ENCODE measurements at places on chromosomes 2 and 18. TPM values are rescaled to one million over a fixed set of nuclear protein-coding genes. Genes with fewer than 3 reads are reported as not detected.

KCTD18 gene
- 2.0 TPM for total RNA-seq

SCRN3 gene
- total RNA-seq, result 8.1 TPM

HOXD11 gene
- not detected for total RNA-seq

- no peak for DNase-seq
Observed at GRCh38 chr2:211344289-211344688, 787.9 kb downstream of the CPS1 start.

DNA sequence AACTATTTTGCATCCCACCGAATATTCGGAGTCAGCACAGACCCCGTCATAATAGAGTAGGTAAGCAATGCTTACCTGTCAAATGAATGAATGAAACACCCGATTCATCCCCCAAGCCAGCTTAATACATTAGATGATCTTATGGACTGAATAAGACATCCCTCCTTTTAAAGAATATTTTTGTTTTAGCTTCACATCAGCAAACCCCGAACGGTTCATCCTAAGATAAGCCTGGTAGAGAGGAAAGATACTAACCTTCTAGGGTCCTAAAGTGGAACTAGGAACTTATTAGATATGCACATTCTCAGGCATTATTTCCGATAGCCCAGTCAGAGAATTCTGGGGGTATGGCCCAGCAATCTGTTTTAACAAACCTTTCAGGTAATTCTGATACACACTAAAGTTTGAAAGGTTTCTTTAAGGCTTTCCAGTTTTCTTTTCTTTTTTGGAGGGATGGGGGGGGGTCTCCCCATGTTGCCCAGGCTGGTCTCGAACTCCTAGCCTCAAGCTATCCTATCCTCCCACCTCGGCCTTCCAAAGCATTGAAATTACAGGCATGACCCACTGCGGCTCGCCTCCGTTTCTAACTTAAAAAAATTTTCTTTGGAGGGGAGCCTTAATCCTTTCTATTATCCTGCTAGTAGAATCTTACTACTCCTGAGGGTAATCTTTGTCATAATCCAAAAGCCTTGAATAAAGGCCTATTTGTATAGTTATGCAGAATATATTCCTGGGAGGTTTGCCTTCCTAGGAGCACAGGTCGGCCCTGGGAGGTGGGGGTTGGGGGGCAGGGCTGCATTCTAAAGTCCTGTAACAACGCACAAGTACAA lies 1.0 kb upstream of the ACTR3 start:
- peak; percentile 82 for DNase-seq

DNA sequence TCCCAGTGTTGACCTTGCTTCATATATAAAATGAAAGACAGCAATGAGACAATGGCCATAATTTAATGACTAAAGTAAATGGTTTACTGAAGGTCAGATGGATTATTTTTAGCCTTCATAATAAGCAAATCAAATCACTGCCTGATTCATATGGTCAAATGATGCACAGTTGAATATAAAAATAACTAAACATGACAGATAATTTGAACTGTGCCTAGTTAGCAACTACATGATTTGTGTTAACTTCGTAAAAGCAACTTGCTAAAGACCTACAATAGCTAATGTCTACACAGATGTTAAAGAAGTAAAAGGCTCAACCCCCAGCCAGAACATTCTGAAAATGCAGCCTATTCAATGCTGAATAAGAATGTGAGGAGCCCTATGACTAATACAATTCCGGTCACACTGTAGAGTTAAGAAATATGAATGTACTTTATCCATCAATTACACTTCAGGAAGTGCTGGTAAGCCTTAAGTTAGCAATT lies 590.8 kb upstream of the CDH2 start:
- DNase-seq, result no peak

DNA sequence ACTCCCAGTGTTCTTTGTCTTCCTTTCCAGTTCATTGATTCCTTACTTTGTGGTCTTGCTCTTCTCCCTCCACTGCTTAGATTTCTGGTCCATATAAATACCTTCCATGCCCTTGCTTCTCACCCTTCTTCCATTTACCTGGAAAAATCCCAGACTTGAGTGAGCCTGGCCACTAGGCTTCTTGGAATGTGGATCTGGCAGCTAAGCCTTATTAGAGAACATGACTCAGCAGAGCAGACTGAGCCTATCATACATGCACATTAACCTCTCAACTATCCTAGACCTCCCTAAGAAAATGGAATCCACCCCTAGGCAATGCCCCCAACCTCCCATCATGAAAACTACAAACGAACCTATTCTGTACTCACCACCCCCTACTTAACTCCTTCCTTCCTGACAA lies 127.7 kb downstream of the RHBDD1 start:
- no peak for DNase-seq

- DNase-seq, result no peak
Observed at GRCh38 chr2:190583507-190584337, 49.2 kb upstream of the NEMP2 start.

- DNase-seq, result no peak
Observed at GRCh38 chr18:901761-902160, 2.9 kb upstream of the ADCYAP1 start.

DNA sequence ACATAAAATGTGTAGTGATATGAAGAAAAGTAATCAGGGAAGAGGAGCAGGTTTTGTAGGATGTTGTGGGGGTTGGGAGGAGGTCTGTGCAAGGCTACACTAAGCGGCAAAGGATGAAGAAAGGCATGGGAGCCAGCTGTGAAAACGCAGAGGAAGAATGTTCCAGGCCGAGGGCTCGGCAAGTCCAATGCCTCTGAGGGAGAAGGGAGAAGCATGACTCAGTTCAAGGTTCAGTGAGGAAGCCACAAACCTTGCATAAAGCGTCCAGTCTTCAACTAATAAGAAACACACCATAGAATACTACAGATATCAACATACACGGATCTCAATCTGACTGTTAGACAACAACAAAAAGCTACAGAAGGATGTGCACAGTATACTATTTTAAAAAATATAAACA lies 16.2 kb downstream of the EPB41L3 start:
- no peak for DNase-seq

DNA sequence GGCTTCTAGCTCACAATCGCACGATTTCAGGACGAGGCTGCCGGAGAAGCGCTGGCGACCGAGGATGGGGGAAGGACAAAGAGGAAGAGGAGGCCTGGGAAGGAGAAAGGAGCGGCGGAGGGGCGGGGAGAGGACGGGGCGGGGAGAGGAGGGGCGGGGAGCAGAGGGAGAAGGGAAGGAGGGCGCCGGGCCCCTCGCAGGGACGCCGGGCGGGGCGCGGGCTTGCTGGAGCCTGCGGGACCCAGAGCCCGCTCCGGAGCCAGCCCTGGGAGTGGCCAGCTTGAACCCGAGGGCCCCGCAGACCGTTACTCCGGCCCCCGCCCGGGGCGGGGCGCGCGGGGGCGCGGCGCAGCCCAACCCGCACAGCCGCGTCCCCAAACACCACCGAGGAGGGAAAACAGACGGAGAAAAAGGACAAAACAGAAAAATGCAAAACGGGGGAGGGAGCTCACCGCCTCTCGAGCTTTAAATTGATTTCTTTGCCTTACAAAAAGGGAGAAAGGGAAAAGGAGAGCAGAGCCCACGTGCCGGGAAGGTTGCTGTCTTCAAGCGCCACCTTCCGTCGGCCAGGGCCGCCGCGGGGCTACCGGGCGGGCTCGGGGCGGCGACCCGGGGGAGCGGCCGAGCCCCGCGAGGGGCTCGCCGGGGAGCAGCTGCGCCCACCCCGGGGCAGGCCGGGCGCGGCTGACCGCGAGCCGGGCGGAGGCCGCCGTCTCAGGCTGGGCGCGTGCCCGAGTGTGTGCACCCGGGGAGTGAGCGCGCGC lies 781 bp upstream of the SOX11 start:
- peak; percentile 80 for DNase-seq

DNA sequence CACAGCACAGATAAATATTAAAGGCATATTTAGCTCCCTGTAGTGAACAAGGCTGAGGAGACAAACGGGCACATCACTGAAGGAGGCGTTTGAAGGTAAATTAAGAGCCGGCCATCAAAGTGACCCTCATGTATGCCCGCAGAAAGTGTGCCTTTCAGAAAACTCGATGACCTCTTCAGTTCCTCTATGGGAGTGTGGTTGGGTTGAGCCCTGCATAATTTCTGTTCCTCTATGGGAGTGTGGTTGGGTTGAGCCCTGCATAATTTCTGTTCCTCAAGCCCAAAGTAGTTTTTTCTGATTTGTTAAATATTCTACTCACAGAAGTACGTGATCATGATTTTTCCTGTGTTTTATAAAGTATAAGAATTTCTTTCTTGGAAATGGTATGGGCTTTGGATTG lies 568.5 kb downstream of the TSN start:
- no peak for DNase-seq

GRCh38 chr2:163554864-163555263 lies 180.9 kb downstream of the FIGN start:
- DNase-seq, result no peak

GRCh38 chr2:207694811-207695281 lies 16.6 kb upstream of the CCNYL1 start:
- DNase-seq, result no peak

- no peak for DNase-seq
Observed at GRCh38 chr18:45856531-45856930, 31.1 kb downstream of the SIGLEC15 start.

DNA sequence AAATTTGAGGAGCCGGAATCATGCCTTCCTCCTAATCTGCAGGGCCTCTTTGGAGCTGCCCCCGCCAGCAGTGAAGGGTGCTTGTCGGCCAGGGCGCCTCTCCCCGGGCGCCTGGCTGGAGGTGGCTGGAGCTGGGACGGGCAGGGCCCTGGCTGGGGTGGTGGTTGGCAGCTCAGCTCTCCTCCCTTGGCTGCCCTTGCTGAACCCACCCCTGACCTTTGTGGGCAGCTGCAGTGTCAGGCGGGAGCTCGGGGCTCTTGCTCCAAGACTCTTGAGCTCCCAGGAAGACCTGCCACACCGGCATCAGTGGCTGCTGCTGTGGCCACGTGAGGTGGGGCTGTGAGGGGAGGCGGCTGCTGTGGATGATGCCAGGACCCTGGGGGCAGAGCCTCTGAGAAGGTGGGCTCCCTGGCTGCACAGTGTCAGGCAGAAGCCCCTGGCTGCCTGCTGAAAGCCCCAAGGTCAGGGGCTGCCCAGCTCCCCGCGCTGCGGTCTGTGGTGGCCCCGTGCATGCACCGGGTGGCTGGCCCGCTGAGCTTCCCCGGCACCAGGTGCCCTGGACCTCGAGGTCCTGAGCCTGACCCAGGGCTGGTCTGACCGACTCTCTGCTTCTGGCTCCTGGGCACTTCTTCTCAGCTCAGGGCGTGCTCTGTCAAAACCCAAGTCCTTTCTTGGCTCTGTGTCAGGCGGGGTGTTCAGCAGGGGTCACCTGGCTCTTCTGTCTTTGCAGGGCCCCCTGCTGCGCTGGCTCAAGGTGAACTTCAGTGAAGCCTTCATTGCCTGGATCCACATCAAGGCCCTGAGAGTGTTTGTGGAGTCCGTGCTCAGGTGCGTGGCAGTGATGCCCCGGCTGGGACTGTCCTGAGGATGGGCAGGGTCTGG lies 34.5 kb downstream of the PDIA6 start:
- DNase-seq, result no peak

DNA sequence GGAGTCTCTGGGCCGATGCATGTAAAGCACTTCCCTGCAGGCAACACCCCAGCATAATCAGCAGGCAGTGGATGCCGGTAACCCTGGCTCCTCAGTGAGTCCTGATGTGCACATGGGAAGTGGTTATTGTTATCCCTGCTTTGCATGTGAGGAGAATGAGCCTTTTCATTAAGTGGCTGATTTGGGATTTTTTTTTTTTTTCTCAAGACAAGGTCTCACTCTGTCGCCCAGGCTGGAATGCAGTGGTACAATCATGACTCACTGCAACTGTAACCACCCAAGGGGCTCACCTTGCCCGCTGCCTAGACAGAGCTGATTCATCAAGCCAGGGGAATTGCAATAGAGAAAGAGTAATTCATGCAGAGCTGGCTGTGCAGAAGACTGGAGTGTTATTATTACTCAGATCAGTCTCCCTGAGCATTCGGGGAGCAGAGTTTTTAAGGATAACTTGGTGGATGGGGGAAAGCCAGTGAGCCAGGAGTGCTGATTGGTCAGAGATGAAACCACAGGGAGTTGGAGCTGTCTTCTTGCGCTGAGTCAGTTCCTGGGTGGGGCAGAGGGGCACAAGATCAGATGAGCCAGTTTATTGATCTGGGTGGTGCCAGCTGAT lies 95.4 kb downstream of the SOCS6 start:
- DNase-seq, result no peak

DNA sequence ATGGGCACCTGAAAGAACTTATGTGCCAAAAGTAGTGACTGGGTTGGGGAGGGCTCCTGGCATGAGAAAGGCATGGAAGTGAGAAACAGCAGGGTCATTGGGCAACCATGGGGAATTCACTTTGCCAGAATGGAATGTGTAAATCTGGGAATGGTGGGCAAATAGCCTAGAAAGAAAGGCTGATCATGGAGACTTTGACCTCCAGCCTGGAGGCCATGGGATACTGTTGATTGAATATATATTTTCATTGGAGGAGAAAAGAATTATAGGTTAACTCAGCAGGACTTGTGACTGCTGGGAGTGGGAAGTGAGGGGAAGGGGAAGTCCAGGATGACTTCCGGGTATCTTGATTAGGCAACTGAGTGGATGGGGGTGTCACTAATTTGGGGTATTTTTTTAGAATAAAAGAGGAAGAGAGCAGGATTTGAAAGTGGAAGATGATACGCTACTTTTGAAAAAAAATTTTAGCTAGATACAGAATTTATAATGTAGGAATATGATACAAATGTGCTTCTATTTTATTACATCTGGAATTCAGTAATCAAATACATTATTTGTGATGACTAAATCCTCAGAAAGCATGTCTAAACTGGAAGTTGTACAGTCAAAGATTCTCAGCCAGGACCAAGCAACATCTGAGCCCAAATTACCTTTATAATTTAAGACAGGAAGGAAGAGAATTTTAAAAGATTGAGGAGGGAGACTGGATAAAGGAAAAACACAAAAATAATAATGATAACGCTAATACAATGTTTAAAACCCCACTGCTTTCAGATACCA lies 116.2 kb downstream of the GATA6 start:
- DNase-seq, result no peak

DNA sequence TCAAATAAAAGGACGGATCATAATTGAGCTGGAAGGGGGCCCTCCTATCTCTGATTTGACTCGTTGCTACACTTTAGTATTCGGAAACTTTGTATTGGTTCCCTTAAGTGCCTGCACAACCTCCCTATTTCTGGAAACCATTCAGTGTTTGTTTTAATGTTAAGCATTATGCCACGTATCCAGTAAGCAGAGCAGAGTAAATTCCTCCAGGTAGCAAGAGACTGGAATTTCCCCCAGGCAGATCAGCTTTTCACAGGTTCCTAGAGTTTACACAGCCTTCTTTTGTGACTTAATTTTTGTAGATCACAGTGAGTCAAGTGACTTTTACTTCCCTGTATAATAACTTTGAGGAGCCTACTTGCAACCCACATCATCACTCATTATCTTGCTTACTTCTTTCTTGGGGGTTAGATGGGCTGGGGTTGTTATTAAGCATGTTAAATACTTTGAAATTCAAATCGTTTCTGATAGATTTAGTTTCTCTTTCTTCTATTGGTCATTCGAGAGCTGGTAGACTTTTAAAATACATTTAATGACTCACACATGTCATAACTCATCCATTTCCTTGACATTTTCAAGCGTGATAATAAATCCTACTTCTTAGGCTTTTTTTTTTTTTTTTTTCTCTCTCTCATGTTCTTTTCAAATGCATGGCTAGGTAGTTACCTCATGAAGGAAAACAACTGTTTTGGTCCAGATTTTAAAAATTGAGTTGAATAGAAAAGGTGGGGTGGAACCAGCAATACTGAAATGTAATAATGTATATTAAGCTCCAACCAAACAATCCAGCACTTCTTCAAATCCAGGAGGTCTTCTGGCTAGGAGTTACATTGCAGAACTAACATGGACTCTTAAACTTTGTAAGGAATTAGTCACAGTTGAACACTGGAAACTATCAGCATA lies 219.3 kb downstream of the NEDD4L start:
- DNase-seq, result peak; percentile 29

- no peak for DNase-seq
Observed at GRCh38 chr2:85706063-85706462, 11.9 kb downstream of the GNLY start.
